Left lobe of liver (tissue), 2 donors: ENCODE measurements at places on chromosomes 12 and 14. TPM values are rescaled to one million over a fixed set of nuclear protein-coding genes. Genes with fewer than 3 reads are reported as not detected.

Gene CCDC177
- 0.08 TPM for total RNA-seq

Gene RNASE12
- not detected for total RNA-seq

Gene RESF1
- 27.3 TPM for total RNA-seq

Gene LRFN5
- 0.05 TPM for total RNA-seq

Gene PIANP
- not detected for total RNA-seq

Gene OVCH1
- not detected for total RNA-seq

Gene CD27
- total RNA-seq, result 0.58 TPM

Gene GPR84
- total RNA-seq, result not detected

Gene TEX52
- total RNA-seq, result not detected

DNA sequence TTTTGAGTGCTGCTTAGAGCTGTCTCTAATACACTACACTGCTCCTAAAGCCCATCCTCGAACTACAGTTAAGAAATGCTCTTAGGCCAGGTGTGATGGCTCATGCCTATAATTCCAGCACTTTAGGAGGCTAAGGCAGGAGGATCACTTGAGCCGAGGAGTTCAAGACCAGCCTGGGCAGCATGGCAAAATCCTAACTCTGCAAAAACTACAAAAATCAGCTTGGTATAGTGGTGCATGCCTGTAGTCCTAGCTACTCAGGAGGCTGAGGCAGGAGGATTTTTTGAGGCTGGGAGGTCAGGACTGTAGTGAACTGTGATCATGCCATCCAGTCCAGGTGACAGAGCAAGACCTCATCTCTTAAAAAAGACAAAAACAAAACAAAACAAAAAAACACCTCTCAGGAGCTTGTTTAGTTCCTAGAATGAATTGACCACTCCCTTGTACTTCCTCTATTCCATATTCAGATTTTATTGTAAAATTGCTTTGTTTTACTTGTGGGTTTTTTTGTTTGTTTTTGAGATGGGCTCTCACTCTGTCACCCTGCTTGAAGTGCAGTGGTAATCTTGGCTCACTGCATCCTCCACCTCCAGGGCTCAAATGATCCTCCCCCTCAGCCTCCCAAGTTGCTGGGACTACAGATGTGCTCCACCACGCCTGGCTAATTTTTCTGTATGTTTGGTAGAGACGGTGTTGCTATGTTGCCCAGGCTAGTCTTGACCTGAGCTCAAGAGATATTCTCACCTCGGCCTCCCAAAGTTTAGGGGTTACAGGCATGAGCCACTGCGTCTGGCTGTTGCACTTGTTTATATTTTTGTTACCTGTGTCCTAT lies 13.6 kb downstream of the MDM2 start:
- no peak for DNase-seq

- no peak for DNase-seq
These were observed 571.7 kb downstream of the RPS29 start for GRCh38 chr14:49014476-49014875.

DNA sequence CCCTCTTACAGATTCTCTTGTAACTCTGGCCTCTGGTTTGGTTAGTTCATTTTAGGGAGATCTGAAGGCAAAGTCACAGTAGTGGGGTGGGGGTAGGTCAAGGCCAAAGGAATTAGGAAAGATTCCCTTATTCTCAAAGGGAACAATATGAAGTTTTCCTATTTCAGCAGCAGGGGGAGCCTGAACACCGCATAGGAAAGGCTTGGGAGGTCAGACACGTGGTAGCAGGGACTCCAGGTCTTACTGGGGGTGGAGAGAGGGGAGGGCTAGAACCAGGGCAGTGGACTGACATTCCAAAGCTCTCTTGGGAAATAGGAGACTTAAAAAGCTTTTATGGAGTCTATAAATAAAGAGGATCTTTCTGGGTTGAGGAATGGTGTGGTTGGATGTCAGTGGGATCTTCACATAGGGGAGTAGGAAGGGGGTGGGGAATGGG lies 1.3 kb downstream of the ZC3H10 start:
- peak; percentile 85 for DNase-seq

DNA sequence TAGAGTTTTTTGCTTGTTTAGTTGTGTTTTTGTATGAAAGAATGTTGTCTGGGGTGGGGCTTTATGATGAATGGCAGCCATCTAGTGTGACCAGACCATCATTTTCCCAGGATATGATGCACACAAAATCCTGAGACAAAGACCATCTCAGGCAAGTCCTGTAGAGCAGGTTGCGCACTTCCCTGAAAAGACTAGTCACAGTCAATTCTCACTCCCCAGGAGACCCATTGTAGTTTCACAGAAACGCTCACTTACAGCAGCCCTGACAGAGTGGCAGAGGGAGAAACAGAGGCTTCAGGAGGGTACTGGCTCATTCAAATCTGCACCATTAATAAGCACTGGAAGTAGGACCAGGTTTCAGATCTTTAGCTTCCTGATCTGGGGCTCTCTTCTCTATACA lies 183.2 kb downstream of the TMEM117 start:
- no peak for DNase-seq

- no peak for DNase-seq
These were observed 13.7 kb downstream of the CFAP54 start for GRCh38 chr12:96502949-96503532.

GRCh38 chr12:74538491-74539258 lies 1.0 kb downstream of the ATXN7L3B start:
- no peak for DNase-seq

GRCh38 chr14:74964787-74965485 lies 9.5 kb upstream of the PGF start:
- no peak for DNase-seq

- DNase-seq, result no peak
These were observed 111.0 kb upstream of the LHX5 start for GRCh38 chr12:113582521-113583218.

DNA sequence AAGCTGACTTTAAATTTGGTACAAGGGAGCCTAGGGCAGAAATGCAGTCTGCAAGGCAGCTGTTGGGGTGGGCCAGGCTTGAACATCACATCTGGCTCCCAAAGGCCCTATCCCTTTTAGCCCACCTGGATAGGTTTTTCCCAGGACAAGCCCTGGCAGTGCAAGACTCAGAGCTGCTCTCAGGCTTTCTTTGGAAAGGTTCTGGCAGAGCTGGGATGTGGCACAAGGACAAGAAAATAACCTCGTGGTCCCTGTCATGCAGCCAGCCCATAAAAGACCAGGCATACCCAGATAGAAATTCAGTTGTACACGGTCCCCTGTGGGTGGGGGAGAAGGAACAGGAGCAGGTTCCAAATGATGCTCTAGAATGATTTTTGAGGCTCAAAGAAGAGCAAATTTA lies 206.9 kb downstream of the TTC7B start:
- DNase-seq, result no peak

GRCh38 chr12:59322473-59322872 lies 273.4 kb upstream of the SLC16A7 start:
- DNase-seq, result no peak

DNA sequence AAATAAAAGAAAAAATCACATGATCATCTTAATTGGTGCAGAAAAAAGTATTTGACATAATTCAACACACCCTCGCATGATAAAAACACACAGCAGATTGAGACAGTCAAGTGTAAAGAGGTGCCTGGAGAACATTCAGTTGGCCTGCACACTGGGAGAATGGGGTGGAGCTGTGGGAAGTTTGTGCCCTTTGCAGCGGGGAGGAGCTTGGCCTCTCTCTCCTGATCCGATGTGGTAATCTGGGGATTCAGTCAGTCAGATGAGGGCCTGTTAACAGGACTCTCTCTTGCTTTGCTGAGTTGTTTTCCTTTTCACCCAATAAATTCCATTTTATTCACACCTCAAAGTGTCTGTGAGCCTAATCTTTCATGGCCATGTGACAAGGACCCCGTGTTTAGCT lies 5.9 kb downstream of the SERPINA6 start:
- DNase-seq, result peak; percentile 90

- DNase-seq, result no peak
These were observed 236.6 kb upstream of the OR4E1 start for GRCh38 chr14:21910260-21910659.

- DNase-seq, result no peak
These were observed 521.2 kb downstream of the MED13L start for GRCh38 chr12:115756271-115756670.

- DNase-seq, result no peak
These were observed 46.2 kb downstream of the C14orf132 start for GRCh38 chr14:96085369-96085768.

- no peak for DNase-seq
These were observed 68.7 kb downstream of the CCDC91 start for GRCh38 chr12:28258998-28259397.

GRCh38 chr12:98908866-98909265 lies 263.8 kb downstream of the APAF1 start:
- DNase-seq, result no peak

DNA sequence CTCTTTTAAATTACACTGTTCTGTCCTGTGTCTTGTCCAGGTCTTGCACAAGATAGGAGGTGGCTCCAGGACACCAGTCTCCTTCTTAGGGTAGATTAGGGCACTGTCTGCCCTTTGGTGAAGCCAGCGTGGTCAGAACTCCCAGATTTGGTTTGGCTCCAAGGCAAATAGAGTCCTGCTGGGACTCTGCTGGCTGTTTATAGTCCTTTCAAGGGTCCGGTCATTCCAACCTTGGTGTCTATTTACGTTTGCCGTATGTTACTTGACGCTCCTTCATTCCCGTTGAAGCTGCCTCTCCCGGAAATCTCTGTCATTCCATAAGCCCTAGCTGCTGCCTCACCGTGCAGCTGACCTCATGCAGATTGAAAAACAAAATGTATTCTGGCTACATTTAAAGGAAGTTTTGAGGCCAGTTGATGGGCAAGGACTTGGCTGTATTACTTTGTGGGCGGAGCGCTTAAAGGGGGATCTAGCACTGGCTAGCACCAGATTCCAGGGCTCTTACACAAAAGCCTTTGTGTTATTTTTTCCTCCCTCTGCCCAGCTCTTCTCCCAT lies 180.6 kb downstream of the AKAP6 start:
- peak; percentile 60 for DNase-seq

GRCh38 chr14:36818794-36819384 lies 157.2 kb downstream of the PAX9 start:
- no peak for DNase-seq

- DNase-seq, result no peak
These were observed 129.7 kb downstream of the CHST11 start for GRCh38 chr12:104586351-104586919.

DNA sequence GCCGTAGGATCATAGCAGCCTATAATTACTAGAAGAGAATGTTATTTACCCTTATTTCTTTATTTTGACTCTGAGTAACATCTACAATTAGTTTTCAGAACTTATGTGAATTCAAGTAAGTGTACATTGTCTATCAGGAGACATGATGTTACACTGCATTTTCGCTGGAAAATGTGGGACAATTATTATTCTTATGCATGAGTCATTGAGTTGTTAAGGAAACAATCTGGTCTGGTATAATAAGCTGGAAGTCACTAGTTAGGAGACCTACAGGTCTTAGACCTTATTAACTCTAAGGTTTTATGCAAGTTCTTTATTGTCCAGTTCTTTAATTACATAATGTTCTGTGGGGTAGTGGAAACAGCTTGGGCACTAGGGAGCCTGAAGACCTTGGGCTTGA lies 5.8 kb downstream of the KTN1 start:
- DNase-seq, result no peak
